ENCODE measurements at places on chromosomes 16 and 17. TPM values are rescaled to one million over a fixed set of nuclear protein-coding genes. Genes with fewer than 3 reads are reported as not detected.

- no peak for DNase-seq
Measured at GRCh38 chr16:66928702-66929388, 3.5 kb upstream of the RRAD start.

DNA sequence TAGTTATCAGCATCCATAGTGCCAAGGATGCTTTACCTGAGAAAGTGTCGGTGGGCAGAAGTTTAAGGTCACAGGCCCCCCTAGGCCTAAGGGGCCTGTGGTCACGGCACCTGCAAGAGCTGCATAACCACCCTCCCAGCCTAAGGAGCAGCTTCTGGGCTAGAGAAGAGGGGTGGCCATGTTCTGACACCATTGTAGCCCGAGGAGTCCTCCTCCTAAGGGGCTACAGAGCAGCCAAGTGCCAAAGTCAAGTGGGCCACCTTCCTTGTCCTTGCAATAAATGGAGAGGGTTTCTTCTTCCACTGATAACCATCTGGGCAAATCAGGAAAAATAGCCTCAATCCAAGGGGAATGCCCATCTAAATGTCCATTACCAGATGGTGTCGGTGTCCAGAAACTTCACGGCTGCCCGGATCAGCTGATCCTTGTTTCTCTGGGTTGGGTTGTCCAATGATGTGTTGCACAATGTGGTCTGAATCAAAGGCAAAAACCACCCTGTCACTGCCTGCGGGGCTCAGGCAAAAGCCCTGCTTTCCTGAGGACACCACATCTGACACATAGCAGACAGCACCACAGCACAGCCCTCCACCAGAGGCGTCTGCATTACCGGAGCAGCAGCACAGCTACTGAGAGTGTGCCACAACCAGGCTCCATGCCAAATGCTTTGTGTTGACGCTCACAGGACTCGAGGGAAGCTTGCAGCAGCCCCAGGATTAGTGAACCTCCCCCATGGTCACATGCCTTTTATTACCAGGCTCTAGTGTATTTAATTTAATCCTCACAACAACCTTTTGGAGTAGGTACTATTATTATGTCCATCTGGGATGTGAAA, 12.8 kb downstream of the ATPAF2 start:
- DNase-seq = no peak

DNA sequence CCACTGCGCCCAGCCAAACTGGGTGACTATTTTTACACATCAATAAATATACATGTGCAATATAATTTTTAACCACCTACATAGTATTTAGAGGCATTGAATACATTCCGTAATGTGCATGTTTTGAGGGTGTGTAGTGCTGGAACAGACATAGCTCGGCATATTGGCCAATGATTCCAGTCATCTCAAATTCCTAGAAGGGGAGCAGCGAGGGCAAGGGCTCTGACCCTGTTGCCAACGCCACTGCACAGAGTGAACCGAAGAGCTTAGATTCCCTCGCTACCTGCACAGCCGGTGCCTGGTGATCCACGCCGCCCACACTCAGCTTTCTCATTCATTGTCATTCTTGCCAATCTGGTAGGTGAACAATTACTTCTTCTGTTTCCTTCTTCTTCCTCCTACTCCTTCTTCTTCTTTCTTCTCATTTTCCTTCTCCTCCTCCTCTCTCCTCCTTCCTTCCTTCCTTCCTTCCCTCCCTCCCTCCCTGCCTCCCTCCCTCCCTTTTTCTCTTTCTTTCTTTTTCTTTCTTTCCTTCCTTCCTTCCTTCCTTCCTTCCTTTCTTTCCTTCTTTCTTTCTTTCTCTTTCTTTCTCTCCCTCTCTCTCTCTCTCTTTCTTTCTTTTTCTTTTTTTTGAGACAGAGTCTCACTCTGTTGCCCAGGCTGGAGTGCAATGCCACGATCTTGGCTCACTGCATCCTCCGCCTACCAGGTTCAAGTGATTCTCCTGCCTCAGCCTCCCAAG, 26.3 kb upstream of the ATP2A3 start:
- DNase-seq = no peak

PEMT gene
- total RNA-seq = 27.6 TPM
